ENCODE measurements at places on chromosomes 1 and 21. TPM values are rescaled to one million over a fixed set of nuclear protein-coding genes. Genes with fewer than 3 reads are reported as not detected.

The ITLN2 gene
- 1.2 TPM for total RNA-seq

The PAQR6 gene
- total RNA-seq: 8.5 TPM

- no peak for DNase-seq
- H3K4me3 ChIP-seq: no peak overlapping the region
- no peak overlapping the region for H3K27ac ChIP-seq
- H3K36me3 ChIP-seq: no peaks in the 10 kb centered on the region
These were observed 22.7 kb upstream of the EYA3 start for GRCh38 chr1:28111157-28111556.

DNA sequence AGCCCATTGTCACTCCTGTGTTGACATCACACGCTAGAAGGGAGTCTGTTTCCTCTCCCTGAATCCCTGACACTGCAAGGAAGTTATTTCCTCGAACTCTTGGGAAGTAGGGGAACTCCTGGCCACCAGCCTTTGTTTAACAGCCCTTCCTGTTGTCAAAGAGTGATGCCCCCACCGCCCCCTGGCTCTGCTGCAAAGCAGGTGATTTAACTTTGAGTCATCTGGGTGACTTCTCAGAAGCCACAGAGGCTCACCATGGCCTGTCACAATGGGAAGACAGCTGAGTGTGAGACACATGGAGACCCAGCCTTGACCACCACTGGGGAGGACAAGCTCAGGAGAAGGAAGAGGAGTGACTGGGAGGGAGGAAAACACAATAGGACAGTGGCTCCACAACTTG lies 182.8 kb downstream of the PSMG1 start:
- H3K4me3 ChIP-seq: no peak overlapping the region
- H3K27ac ChIP-seq: no peak overlapping the region
- peaks cover 26% of the 10 kb centered on the region for H3K4me1 ChIP-seq
- H3K27me3 ChIP-seq: no peaks in the 10 kb centered on the region
- DNase-seq: no peak

GRCh38 chr1:245512181-245512888 lies 357.6 kb downstream of the KIF26B start:
- H3K27me3 ChIP-seq: peaks cover 11% of the 10 kb centered on the region
- peaks cover 8% of the 10 kb centered on the region for H3K4me1 ChIP-seq
- H3K36me3 ChIP-seq: no peaks in the 10 kb centered on the region
- H3K27ac ChIP-seq: no peak overlapping the region

- DNase-seq: no peak
- H3K27me3 ChIP-seq: peaks cover 38% of the 10 kb centered on the region
- H3K4me3 ChIP-seq: no peak overlapping the region
These were observed 82.6 kb downstream of the GRIK3 start for GRCh38 chr1:36951761-36952160.
